SW480 (cell line): ENCODE measurements at places on chromosomes 13 and 19.

GRCh38 chr13:24207841-24208667 is 47.5 kb downstream of the SPATA13 start:
- peak; percentile 48 for DNase-seq

DNA sequence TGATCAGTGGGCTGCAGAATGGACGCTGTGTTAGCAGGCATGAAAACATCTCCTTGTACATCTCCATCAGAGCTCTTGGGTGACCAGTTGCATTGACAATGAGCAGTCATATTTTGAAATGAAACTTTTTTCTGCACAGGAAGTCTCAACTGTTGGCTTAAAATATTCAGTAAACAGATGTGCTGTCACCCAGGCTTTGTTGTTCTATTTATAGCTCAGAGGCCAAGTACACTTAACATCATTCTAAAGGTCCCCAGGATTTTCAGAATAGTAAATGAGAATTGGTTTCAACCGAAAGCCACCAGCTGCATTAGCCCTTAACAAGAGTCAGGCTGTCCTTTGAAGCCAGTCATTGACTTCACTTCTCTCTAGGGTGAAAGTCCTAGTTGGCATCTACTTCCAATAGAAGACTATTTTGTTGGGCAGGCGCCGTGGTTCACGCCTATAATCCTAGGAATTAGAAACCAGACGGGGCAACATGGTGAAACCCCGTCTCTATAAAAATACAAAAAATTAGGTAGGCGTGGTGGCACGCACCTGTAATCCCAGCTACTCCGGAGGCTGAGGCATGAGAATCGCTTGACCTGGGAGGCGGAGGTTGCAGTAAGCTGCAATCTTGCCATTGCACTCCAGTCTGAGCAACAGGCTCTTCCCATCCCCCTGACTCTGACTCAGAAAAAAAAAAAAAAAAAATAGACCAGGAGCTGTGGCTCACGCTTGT is 7.9 kb upstream of the PDE4A start:
- DNase-seq, result no peak

GRCh38 chr13:27789495-27790303 is 2.6 kb upstream of the GSX1 start:
- DNase-seq, result peak; percentile 23

GRCh38 chr13:77033717-77034302 is 6.9 kb upstream of the FBXL3 start:
- no peak for DNase-seq

DNA sequence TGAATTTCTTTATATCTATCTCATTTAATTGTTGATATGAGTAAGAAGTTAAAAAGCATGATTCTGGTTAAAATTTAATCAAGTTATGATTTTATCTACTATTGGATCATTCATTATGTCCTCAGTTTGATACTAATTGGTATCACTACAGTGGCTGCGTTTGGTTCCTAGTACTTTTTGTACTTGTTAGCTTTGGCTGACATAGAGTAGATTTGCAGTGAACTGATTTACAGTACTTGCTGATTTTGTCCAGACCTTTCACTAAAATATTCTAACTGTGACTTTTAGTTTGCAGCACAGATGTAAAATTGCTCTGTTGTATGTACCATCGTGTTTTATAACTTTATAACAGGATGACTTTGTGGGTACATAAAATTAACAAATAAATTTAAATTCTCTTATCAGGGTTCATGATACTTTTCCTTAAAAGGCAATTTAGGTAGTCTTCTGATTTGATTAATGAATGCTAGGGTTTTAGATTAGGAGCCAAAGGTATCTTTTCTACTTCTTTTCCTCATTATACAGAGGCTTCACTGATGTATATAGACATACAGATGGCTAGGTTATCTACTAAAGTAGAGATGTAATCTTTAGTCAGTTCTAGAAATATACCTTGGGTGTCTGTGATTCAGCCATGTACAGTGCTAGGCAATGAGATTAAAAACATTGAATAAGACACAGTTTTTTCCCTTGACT is 8.7 kb downstream of the UCHL3 start:
- no peak for DNase-seq

DNA sequence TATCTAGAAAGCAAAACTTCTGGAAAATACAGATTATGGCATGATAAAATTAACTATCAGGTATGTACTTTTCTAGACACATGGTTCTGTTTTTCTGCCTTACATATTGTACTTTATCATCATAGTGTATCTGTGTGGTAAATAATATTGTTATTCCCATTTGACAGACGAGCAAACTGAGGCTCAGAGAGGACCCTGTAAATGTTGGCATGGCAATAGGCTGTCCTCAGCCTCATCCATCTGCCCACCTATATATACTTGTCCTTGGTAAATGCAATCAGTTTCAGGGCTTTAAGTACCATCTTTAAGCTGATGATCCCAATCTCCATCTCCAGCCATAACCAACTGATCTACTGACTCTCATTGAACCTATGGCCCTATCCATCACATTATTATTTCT is 178.0 kb downstream of the DCT start:
- DNase-seq, result no peak

DNA sequence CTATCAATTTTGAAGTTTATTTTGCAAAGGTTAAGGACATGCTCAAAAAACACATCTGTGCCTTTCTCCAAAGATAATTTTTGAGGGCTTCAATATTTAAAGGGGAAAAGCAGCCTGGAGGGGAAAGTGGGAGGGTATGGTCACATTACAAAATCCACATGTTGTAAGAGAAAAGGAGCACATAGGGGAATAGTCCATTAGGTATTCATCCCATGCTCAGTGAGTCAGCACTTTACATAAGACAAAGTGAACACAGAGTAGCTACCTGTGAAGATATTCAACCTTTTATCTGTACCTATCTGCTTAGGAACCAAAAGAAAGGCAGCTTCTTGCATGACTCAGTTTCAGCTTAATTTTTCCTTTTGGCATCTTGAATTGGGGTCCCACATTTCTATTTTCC is 932.0 kb downstream of the SLITRK6 start:
- DNase-seq, result no peak

GRCh38 chr13:79884890-79885289 is 403.9 kb downstream of the NDFIP2 start:
- no peak for DNase-seq

- no peak for DNase-seq
These were observed 11.0 kb downstream of the ZSCAN18 start for GRCh38 chr19:58086825-58087710.

DNA sequence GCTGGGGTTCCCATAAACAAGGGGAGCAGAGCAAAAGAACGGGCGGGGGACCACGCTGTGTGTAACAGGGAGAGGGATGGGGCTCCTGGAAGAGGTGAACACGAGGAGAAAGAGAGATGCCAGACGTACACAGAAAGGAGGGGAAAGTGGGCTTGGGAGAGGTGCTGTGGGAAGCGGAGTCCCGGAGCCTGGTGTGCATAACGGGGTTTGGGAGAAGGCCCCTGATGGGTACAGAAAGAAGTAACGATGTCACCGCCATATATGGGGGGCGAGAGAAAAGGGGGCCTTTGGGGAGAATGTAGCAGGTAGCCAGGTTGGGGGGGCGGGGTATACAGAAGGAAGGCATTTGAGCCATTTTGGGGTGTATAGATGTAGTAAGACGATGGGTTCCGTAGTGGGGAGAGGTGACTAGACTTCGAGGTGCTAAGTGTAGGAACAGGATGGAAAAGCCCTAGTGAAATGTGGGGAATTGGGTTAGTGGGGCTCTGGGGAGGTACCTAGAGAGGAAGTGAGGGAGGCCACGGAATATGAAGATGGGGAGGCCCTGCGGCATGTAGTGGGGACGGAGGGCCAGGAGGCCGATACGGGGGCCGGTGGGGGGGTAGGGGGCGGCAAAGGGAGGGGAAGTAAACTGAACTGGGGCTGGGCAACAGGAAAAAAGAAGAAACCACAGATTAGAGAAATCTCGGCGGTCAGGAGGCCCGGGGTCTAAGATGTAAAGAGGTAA is 787 bp downstream of the ZNF580 start:
- peak; percentile 70 for DNase-seq

GRCh38 chr13:113091211-113091771 is 14.3 kb upstream of the F7 start:
- no peak for DNase-seq

GRCh38 chr19:16365300-16365996 is 40.8 kb downstream of the KLF2 start:
- DNase-seq, result no peak

- no peak for DNase-seq
These were observed 2.6 kb upstream of the TUBA3C start for GRCh38 chr13:19184176-19184575.

DNA sequence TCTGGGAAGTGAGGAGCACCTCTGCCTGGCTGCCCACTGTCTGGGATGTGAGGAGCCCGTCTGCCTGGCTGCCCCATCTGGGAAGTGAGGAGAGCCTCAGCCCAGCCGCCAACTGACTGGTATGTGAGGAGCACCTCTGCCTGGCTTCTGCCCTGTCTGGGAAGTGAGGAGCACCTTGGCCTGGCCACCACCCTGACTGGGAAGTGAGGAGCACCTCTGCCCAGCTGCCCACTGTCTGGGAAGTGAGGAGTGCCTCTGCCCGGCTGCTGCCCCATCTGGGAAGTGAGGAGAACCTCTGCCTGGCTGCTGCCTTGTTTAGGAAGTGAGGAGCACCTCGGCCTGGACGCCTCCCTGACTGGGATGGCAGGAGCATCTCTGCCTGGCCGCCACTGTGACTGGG is 64.8 kb downstream of the ZNF708 start:
- no peak for DNase-seq

GRCh38 chr13:37667702-37668101 is 69.1 kb upstream of the POSTN start:
- no peak for DNase-seq

- no peak for DNase-seq
These were observed 5.1 kb downstream of the ZNF816 start for GRCh38 chr19:52957591-52957990.

- DNase-seq, result no peak
These were observed 4.7 kb upstream of the TMPRSS9 start for GRCh38 chr19:2355168-2356035.

DNA sequence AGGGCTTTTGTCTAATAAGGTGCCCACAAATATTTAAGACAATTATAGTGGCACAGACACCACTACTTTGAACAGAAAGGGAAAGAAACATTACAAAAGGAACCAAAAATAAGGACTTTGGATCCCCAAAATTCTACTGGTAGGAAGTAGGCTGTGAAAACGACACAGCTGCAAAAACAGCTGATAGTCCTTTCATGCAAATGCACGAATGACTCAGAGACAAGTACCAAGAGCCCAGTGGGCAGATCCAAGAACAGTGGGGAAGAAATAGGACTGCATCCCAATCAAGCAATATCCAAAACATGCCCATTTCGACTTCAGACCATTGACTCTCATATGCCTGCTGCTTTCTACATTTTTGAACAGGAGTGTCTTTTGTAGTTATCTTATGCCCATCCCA is 269.4 kb upstream of the NBEA start:
- DNase-seq, result no peak

GRCh38 chr13:95708391-95708774 is 31.4 kb downstream of the DNAJC3 start:
- no peak for DNase-seq

GRCh38 chr13:91162180-91162579 is 185.3 kb upstream of the MIR17HG start:
- no peak for DNase-seq

- no peak for DNase-seq
These were observed 1104.9 kb upstream of the SLC10A2 start for GRCh38 chr13:104170980-104171555.

DNA sequence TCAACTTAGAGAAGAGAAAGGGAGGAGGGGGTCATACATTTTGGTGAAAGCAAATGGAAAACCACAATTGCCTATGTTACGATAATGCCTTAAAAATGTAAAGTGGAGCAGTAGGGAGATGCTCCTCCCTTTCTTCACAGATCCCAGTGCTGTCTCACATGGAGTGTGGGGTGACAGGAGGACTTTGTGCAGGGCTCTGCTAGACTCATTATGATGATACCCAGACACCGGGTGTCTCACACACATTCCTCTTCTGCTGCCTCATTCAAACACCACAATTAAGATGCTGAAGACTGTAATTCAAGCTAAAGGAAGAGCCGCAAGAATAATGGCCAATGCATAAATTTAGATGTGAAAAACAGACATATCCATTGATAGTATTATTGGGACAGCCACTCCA is 150.6 kb downstream of the LHFPL6 start:
- DNase-seq, result no peak

DNA sequence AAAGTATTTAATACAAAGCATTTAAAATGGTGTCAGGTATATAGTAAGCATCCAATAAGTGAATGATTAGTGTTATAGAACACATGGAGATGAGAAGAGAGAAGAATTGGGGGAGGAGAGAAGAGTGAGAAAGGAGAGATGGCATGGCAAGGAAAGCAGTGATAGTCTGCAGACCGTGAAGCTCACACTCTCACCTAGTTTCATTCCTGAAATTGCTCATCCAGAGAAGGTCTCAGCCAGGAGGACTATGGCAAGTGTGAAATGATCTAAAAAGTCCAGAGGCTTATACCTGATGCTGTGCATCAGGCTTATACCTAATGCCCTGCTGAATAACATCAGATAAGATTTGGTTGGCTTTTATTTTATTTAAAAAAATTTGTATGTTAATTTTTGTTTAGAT is 351.6 kb upstream of the KLF12 start:
- DNase-seq, result no peak

DNA sequence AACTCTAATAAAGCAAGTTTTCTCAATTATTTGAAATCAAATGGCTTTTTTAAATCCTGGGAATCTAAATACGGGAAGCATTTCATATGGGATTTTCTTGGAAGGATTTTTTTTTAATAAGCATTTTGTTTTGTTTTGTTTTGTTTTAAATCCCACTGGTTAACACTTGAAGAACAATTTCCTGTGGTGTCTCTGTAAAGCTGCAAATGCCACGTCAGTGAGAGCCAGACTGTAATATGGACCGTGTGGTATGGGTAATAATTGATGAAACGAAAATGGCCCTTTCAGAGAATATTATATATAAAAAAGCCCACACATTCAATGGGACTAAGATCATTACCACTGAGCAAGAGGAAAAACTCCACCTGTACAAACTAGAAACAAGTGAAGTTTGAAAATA is 33.9 kb upstream of the MIR17HG start:
- no peak for DNase-seq

DNA sequence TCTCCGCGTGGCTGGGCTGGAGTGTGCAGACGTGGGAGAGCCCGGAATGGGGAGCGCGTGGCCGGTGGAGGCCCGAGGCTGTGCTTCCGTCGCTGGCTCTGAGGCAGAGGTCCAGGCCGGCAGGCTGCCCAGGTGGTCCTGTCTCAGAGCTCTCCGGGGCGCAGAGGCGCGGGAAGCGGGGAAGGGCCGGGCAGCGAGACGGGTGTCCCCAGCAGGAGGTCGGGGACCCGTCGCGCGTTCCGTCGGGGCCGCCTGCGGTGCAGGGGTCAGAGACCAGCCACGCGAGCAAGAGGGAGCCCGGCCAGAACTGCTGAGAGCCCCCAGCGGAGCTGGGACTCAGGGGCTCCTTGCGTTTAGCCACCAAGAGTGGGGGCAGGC is 1.3 kb upstream of the C1QTNF9 start:
- no peak for DNase-seq

- DNase-seq, result no peak
These were observed 387.3 kb downstream of the PCDH17 start for GRCh38 chr13:58018865-58019264.

- no peak for DNase-seq
These were observed 23.5 kb downstream of the URI1 start for GRCh38 chr19:29965492-29965891.
